SK-N-MC (cell line): ENCODE measurements at places on chromosomes 4 and X.

DNA sequence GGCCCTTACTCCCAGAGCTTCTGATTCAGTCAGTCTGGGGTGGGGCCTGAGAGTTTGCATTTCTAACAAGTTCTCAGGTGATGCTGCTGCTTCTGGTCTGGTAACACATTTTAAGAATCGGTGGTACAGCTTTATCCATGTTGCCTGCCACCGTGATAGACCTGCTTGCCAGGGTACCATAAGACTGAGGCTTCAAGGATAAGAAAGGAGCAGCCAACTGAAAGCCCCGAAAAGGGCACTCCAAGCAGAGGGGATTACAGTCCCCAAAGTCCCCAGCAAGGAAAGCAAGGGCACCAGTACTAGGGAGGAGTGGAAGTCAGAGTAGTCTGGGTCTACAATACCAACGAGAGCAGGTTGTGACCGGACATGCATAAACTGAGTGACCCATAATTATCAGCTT, 49.8 kb downstream of the APOO start:
- DNase-seq: no peak

DNA sequence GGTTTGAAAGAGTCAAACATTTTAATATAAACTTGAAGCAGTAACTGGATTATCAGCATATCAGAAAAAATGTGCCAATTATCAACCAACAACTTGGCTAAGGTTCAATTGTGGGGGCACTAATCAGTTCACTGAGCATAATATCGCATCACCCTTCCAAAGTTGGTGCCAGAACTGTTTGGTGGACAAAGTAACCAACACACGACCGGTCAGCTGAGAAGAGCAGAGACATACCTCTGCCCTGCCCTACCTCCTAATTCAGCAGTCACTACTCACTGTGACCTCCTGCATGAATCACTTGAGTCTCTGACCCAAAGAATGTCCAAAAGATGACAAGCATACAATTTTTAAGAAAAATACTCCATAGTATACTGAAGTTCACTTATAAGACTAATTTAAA, 53.2 kb downstream of the TSPAN5 start:
- DNase-seq: no peak

DNA sequence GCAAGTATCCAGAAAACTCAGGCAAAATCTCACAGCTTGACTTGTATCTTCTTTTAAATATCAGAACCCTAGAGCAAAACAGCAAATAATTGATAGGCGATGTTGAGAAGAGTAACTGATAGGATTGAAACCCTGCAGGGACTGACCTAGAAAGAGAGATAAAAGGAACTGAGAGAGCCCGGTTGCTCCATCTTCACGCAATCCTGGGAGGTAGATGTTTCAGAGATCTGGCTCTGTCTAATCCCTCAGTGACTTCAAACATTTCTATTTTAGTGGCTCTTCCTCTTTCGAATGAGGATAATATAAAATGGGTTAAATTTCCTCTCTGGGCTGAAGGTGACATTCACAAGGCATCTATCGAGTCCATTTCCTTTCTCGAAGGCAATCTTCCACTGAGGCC, 39.3 kb upstream of the RPL34 start:
- DNase-seq: no peak

- DNase-seq: no peak
Observed at GRCh38 chr4:127788517-127788916, 6.4 kb downstream of the HSPA4L start.

DNA sequence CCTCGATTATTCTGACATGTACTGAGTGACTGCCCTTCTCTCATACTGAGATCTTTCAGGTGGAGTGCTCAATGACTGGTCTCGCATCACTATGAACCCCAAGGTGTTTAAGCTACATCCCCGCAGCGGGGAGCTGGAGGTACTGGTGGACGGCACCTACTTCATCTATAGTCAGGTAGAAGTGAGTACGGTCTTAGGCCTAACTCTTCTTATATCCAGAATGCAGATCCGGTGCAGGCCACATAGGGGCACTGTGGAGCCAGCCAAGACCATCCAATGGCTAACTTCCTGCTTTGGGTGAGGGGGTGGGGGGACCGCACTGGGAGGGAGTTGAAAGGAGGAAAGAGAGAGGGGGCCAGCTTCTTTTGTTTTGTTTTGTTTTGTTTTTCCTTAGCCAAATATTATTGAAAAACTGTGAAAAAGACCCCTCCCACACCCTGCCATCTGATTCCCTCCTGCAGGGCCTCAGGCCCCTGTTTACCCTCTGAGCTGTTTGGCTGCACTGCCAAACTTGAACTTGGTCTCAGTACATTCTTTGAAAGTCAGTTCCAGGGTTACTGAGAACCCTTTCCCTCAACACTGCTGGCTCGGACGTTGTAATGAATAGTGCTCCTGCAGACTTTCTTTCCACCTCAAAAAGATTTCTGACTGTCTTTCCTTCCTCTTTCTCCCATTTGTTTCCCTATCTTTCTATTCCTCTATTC, 16.2 kb downstream of the AWAT2 start:
- DNase-seq: no peak

GRCh38 chrX:5155301-5155700, 1073.4 kb downstream of the NLGN4X start:
- DNase-seq: no peak
